ENCODE measurements at places on chromosomes 6 and 20.

DNA sequence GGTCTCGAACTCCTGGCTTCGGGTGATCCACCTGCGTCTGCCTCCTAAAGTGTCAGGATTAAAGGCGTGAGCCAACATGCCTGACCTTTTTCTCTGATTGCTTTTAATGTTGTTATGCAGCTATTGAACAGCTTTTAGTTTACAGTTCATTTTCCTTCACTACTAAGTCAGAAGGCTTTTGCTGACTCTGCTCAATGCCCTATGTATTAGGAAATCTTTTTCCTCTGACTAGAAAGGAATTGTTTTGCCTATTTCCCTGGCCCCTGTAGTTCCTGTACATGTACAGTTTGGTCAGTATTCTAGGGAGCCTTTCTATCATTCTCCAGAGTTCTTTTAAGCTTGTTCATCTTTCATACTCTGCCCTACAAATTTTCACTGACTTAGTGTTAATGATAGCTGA, 280.2 kb downstream of the CDKAL1 start:
- no peak for DNase-seq

GRCh38 chr6:75084018-75084417, 121.8 kb downstream of the COL12A1 start:
- no peak for DNase-seq

DNA sequence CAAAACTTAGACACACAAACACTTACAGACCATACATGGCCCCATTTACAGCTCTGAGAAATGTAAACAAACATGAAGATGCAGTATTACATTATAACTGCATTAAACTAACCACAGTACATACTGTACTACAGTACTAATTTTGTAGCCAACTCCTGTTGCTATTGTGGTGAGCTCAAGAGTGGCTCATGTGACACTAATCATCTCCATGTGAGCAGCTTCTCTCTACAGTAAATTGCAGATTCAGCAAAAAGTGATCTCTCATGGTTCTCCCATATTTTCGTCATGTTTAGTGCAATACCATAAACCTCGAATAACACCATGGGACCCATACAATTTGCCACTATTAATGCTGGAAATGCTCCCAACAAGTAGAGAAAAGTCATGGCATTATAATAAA, 860.4 kb downstream of the EPHA7 start:
- no peak for DNase-seq

DNA sequence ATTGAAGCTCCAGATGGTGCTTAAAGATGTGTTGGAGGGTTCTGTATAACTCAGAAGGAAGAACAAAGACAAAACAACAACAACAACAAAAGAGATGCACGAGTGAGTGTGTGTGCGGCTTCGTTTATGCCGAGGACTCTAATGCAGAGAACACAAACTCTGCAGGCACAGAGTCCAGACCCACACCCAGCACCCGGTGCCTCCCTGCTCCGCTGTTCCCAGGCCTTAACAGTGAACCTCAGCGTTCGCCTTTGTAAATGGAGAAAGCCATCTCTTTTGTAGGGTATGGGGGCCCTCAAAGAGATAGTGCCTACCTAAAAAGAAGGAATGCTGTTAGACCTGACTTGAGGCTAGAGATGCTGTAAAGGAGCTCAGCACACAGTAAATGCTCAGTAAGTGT, 243.3 kb downstream of the ERMARD start:
- no peak for DNase-seq

GRCh38 chr20:24966317-24967012, 17.4 kb downstream of the CST7 start:
- DNase-seq, result no peak

- no peak for DNase-seq
Observed at GRCh38 chr6:63464060-63464459, 108.2 kb upstream of the LOC128125822 start.

- no peak for DNase-seq
Observed at GRCh38 chr20:30168025-30168799, 1089.3 kb upstream of the DEFB115 start.

DNA sequence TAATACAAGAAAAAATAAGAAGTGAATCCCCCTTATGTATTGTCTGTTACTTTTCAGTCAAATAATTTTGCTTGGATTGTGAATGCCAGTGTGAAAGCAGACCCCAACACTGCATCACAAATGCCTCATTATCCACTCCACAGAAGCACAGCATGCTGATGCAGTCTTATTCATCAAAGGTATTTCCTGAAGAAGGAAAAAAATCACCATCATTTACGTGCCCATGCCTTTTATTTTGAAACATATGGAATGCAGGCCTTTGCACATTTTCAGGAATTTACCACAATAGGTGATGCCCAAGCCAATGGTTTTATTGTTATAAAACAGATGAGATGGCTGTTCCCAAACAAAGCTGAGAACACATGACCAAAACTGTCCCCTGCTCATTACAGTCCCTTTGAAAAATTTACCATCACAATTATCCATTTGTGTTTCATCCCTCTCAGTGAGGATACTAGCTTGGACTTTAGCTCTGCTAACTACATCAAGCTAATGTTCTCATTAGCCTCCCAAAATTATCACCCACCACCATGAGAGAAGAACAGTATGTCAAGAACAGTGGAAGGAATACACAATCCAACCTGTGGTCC, 180.6 kb upstream of the HTR1E start:
- no peak for DNase-seq

- no peak for DNase-seq
Observed at GRCh38 chr20:62975251-62975760, 22.8 kb downstream of the SLC17A9 start.

- no peak for DNase-seq
Observed at GRCh38 chr6:155380666-155381332, 66.5 kb upstream of the TFB1M start.

DNA sequence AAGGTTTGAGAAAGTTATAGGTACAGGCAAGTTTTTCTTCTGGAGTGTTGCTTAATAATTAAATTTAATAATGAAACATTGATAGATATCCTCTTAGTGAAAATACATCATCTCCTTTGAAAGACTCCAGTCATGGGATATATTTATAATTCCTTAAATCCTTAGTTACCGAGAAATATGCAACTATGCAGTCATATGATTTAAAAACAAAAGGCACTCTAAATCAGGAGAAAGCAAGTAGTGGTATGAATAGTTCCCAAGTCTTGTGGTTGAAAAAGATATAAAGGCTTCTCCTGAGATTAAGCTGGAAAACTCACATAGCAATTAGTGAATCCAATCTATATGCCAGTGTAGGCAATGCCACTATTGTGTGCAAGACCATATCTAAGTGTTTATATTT, 475.4 kb downstream of the EYS start:
- DNase-seq, result no peak

GRCh38 chr6:33723371-33724085, 12.0 kb upstream of the UQCC2 start:
- no peak for DNase-seq

GRCh38 chr6:129628101-129628815, 81.7 kb downstream of the ARHGAP18 start:
- DNase-seq, result no peak

- no peak for DNase-seq
Observed at GRCh38 chr6:142867355-142867801, 77.6 kb downstream of the HIVEP2 start.

Measured in cortex of kidney (tissue), 1 donor.